Renal pelvis (tissue), 12 donors: ENCODE measurements at places on chromosomes 1 and 21. TPM values are rescaled to one million over a fixed set of nuclear protein-coding genes. Genes with fewer than 3 reads are reported as not detected.

PLA2G2D gene
- not detected for polyA plus RNA-seq

MPL gene
- 0.65 TPM for polyA plus RNA-seq

OR2M4 gene
- 0.12 TPM for polyA plus RNA-seq

EMC1 gene
- polyA plus RNA-seq: 52.1 TPM

RIPPLY3 gene
- polyA plus RNA-seq: 2.4 TPM

SEC22B gene
- 33.7 TPM for polyA plus RNA-seq

RHD gene
- polyA plus RNA-seq: 2.1 TPM

TRIM17 gene
- polyA plus RNA-seq: 14.4 TPM

DIO1 gene
- 7.1 TPM for polyA plus RNA-seq
